Type B pancreatic cell (in vitro differentiated cells): ENCODE measurements at places on chromosomes 5 and 9. TPM values are rescaled to one million over a fixed set of nuclear protein-coding genes. Genes with fewer than 3 reads are reported as not detected.

DNA sequence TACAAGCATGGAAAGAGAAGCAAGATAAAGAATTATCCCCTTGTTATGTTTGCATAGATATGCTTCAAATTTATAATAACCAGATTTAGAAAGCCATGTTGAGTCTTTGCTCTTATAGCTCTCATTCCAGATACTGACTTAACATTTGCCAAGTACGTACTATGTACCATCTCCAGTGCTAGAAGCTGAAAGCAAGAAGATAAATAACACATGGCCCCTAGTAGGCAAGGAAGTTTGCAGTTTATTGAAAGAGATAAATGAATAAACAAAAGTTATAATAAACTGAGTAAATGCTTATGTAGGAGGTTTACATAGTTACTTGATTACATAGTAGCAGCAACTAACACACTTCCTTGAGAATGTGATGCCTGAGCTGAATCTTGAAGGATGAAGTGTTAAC lies 628.4 kb downstream of the HINT1 start:
- H3K27ac ChIP-seq, result no peak overlapping the region
- no peak overlapping the region for H3K4me3 ChIP-seq
- no peak for DNase-seq
- H3K27me3 ChIP-seq, result peaks cover 2% of the 10 kb centered on the region
- no peaks in the 10 kb centered on the region for H3K36me3 ChIP-seq
- no peaks in the 10 kb centered on the region for H3K4me1 ChIP-seq

SLC23A1 gene
- 1.6 and 2.1 TPM in 2 replicates for total RNA-seq

GRCh38 chr9:110874963-110875674 lies 163.2 kb downstream of the LPAR1 start:
- DNase-seq, result no peak
- H3K27ac ChIP-seq, result no peak overlapping the region
- no peaks in the 10 kb centered on the region for H3K27me3 ChIP-seq
- H3K4me3 ChIP-seq, result no peak overlapping the region

DNA sequence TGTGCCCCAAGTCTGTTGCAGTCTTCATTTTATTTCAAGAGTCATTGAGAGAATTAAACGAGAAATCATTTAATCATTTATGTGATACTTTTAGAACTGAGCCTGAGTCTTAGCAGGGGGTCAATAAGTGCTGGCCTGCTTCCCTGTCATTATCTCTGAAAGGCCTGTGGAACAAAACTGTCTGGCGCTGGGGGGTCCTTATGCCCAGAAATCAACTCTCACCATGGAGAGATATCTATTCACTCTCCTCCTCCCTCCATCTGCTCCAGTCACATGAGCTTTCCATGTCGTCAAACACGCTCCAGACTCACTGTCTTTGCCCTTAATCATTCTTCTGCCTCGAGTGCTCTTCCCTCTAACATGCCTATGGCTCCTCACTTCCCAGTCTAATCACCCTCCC lies 136.8 kb downstream of the ESM1 start:
- peaks cover 4% of the 10 kb centered on the region for H3K27me3 ChIP-seq
- H3K4me1 ChIP-seq, result peaks cover 22% of the 10 kb centered on the region
- no peak overlapping the region for H3K4me3 ChIP-seq
- H3K27ac ChIP-seq, result no peak overlapping the region
- DNase-seq, result no peak
- no peaks in the 10 kb centered on the region for H3K36me3 ChIP-seq

CDC20B gene
- 0.38 and 0.92 TPM in 2 replicates for total RNA-seq

GRAMD2B gene
- 18.3 and 21.5 TPM in 2 replicates for total RNA-seq

- peaks cover under 1% of the 10 kb centered on the region for H3K36me3 ChIP-seq
- DNase-seq, result no peak
- no peak overlapping the region for H3K4me3 ChIP-seq
- H3K4me1 ChIP-seq, result peaks cover 35% of the 10 kb centered on the region
- no peak overlapping the region for H3K27ac ChIP-seq
- peaks cover 2% of the 10 kb centered on the region for H3K27me3 ChIP-seq
These were observed 295.4 kb upstream of the ZNF608 start for GRCh38 chr5:125041798-125042197.
